ENCODE measurements at places on chromosomes 12 and 14.

- no peak for DNase-seq
Measured at GRCh38 chr12:18502422-18502968, 235.3 kb downstream of the PLCZ1 start.

GRCh38 chr12:6824085-6824775, 2.6 kb downstream of the GPR162 start:
- no peak for DNase-seq

DNA sequence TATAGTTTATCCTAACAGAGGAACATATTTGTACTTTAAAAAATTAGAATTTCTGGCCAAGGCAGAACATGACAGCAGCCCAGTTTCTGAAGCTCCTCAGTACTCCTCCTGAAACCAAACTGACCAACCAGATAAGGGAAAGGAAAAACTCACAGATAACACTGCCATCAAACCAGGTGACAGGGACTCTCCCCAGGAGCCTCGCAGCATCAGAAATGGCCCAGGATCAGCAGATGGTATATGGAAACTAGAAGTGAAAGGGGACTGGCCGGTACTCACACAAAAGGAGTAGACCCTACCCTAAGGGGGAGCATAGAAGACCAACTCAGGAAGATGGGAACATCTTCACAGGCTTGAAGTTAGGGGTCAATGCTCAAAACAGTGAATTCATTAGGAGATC, 22.0 kb downstream of the GALC start:
- DNase-seq, result no peak

- DNase-seq, result no peak
Measured at GRCh38 chr12:82723093-82723492, 36.4 kb downstream of the TMTC2 start.

- DNase-seq, result no peak
Measured at GRCh38 chr12:3292677-3293412, 198.2 kb upstream of the PRMT8 start.

GRCh38 chr14:94787092-94787491, 17.2 kb upstream of the GSC start:
- no peak for DNase-seq

GRCh38 chr12:25578411-25579143, 25.5 kb upstream of the LMNTD1 start:
- DNase-seq, result no peak
